ENCODE measurements at places on chromosomes 7 and 10.

DNA sequence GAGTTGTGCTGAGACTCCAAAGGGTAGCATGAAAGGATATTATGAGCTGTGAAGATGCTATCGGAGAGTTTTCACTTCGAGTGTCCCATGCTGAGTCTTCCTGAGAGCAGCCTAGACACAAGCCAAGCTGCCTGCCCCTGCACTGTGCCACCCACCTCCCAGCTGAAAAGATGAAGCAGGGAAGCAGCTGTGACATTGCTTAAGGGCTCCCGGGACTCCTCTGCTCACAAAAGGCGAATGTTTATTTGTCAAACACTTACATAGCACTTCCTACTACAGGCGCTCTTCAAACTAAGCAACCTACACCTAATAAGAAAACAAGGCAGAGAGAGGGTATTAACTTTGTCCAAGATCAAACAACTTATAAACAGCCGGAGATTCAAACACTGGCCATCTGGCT, 95.6 kb downstream of the OSBPL3 start:
- DNase-seq, result no peak

- no peak for DNase-seq
Observed at GRCh38 chr10:642186-642890, 47.1 kb downstream of the DIP2C start.

- no peak for DNase-seq
Observed at GRCh38 chr10:119415536-119416503, 126.7 kb downstream of the RGS10 start.

DNA sequence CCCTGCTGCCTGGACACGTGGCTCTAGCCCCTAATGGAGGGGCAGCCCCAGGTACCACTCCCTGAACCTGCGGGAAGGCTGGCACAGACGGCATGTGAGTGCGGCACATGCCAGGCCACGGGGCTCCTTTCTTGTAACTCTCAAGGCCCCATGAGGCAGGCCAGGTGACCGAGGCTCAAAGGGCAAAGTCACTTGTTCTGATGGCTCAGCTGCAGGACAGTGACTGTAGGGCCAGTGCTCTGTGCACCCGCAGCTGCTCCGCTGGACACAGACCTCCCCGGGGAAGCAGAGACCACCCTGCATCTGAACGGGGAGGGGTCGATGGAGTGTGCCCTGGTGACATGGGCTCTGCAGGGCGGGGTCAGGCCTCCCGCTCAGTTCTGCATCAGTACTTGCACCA, 55.3 kb downstream of the PTPRE start:
- no peak for DNase-seq

- no peak for DNase-seq
Observed at GRCh38 chr7:66258409-66258808, 53.3 kb downstream of the TPST1 start.

GRCh38 chr7:127780489-127780888, 128.5 kb downstream of the SND1 start:
- no peak for DNase-seq

- DNase-seq, result no peak
Observed at GRCh38 chr10:120016906-120017305, 124.4 kb downstream of the SEC23IP start.

GRCh38 chr7:75572396-75572795, 80.3 kb downstream of the SPDYE5 start:
- DNase-seq, result no peak

DNA sequence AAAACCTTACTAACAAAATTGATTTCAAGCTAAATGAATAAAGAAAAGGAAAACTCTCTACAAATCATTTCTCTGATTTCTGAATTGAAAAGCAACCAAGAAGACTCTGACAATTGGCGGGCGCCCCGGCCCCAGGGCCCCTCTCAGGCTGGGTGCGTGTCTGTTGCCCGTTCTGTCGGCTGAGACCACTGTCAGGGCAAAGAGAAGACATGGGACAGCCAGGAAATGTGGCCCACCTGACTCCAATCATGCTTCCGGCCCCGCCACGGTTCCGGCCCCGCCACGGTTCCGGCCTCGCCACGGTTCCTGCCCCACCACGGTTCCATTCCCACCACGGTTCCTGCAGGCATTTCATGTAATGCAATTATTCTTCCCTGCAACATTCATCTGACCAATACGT, 115.9 kb downstream of the PTPRN2 start:
- no peak for DNase-seq

DNA sequence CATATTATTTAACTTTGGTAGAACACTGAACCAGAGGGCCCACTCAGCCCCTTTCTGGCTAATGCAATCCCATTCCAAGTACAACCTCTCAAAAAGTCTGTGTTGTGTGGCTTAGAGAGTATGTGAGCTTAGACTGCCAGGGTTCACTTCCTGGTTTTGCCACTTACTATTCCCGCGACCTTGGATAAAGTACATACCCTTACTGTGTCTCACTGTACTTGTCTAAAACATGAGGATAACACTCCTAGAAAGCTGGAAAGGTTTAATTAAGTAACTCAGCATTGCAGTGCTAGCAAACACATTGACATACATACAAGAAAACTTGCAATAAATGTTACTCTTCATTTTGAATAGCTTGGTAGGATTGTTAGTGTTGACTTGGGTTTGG, 215.8 kb downstream of the CHCHD3 start:
- no peak for DNase-seq

DNA sequence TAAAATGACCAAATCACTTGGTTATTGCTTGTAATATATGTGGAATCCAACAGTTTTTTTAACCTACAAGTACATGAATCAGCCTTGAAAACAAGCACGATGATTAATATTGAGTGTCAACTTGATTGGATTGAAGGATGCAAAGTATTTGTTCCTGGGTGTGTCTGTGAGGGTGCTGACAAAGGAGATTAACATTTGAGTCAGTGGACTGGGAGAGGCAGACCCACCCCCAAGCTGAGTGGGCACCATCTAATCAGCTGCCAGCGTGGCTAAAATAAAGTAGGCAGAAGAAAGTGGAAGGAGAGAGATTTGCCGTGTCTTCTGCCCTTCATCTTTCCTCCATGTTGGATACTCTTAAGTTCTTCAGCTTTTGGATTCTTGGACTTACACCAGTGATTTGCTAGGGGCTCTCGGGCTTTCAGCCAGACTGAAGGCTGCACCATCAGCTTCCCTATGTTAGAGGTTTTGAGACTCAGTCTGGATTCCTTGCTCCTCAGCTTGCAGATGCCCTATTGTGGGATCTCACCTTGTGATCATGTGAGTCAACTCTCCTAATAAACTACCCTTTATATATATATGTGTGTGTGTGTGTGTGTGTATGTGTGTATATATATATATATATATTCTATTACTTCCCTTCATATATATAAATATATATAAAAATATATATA, 118.4 kb upstream of the WDR11 start:
- no peak for DNase-seq

DNA sequence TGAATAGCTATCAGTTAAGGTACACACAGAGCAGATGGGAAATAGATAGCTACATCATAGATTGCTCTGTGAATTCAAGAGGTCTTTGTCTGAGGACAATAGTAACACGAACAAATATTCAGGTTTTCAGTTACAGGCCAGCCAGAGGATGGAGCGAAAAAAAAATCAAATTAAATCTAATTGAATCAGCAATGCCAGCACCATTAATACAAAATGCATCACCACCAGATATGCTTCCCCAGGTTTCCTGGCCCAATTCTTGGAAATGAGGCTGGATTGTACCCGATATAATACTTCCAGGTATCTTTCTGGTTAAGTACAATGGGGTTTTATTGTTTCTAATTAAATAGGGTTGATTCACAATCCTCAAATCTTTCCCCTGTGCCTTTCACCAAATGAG, 975.8 kb upstream of the AUTS2 start:
- no peak for DNase-seq

- no peak for DNase-seq
Observed at GRCh38 chr7:45229156-45229920, 71.7 kb downstream of the RAMP3 start.

DNA sequence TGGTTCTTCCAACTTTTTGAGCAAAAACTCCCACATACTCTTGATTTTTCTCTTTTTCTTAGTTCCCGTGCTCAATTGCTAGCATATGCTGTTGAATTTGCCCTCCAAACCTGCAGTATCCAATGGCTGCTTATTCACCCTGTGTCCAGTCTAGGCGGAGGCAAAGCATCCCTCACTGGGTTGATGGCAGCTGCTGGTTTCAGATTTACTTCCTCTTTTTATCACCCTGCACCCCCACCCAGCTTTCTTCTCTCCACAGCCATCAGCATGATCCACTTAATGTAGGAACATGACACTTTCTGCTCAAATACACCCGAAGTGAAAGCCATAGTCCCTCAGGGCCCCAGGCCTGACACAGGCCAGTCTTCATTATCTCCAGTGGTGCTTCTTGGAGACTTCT, 87.6 kb upstream of the ADARB2 start:
- no peak for DNase-seq

- no peak for DNase-seq
Observed at GRCh38 chr7:51079494-51079893, 237.1 kb downstream of the COBL start.

DNA sequence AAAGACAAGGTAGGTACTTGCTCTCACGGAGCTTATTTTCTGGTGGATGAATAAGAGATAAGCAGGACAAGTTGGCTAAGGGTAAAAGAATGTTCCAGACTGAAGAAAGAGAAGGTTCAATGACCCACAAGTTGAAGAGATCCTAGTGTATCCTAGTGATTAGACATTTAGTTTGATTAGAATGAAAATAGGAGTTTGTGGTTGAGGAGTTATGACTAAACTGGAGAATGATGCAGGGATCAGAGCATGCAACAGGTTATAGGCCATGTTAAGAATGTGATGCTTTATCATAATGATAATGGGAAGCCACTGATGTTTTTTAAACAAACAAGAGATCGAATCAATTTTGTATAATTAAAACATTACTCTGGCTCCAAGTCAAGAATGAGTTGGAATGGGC, 357.2 kb downstream of the HPSE2 start:
- no peak for DNase-seq

- no peak for DNase-seq
Observed at GRCh38 chr10:116278846-116279245, 5.8 kb upstream of the GFRA1 start.
